Thymus (tissue), 14 donors: ENCODE measurements at places on chromosomes 12 and 14. TPM values are rescaled to one million over a fixed set of nuclear protein-coding genes. Genes with fewer than 3 reads are reported as not detected.

SLC8A3 gene
- total RNA-seq, result 0.99 TPM

SMIM41 gene
- 0.42 TPM for total RNA-seq

IL22 gene
- 0.38 TPM for total RNA-seq

CGRRF1 gene
- total RNA-seq, result 7.6 TPM

KERA gene
- 0.05 TPM for total RNA-seq

KCNJ8 gene
- total RNA-seq, result 5.2 TPM

PZP gene
- total RNA-seq, result 0.14 TPM

CCDC197 gene
- not detected for total RNA-seq

ZBTB42 gene
- 2.1 TPM for total RNA-seq

CLEC2D gene
- 89.3 TPM for total RNA-seq
